Psoas muscle (tissue), 8 donors: ENCODE measurements at places on chromosomes 13 and 19. TPM values are rescaled to one million over a fixed set of nuclear protein-coding genes. Genes with fewer than 3 reads are reported as not detected.

- DNase-seq: no peak
Observed at GRCh38 chr13:101916775-101917474, 464.4 kb downstream of the ITGBL1 start.

Gene IGFL3
- polyA plus RNA-seq: not detected

DNA sequence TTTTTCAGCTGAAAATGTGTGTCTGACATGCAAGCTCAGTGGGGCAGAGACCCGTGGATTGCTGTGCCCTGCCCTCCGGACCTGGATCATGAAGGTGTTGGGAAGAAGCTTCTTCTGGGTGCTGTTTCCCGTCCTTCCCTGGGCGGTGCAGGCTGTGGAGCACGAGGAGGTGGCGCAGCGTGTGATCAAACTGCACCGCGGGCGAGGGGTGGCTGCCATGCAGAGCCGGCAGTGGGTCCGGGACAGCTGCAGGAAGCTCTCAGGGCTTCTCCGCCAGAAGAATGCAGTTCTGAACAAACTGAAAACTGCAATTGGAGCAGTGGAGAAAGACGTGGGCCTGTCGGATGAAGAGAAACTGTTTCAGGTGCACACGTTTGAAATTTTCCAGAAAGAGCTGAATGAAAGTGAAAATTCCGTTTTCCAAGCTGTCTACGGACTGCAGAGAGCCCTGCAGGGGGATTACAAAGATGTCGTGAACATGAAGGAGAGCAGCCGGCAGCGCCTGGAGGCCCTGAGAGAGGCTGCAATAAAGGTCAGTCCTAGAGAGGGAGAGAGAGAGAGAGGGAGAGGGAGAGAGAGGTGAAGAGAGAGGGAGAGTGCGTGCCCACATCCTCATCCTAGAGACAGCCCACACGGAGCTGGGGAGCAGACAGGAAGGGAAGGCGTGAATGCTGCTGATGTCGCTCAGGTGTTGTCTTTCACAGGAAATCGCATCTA, 5.1 kb upstream of the DCUN1D2 start:
- DNase-seq: no peak

Gene KLK14
- not detected for polyA plus RNA-seq
